ENCODE measurements at places on chromosomes 5 and 9. TPM values are rescaled to one million over a fixed set of nuclear protein-coding genes. Genes with fewer than 3 reads are reported as not detected.

The BARHL1 gene
- not detected for total RNA-seq

The NIM1K gene
- total RNA-seq, result 1.2 TPM

The C5orf52 gene
- total RNA-seq, result not detected

The SPINK7 gene
- total RNA-seq, result not detected

The CCDC152 gene
- 0.30 TPM for total RNA-seq

The SLC25A48 gene
- total RNA-seq, result not detected

The GPR150 gene
- total RNA-seq, result under 0.01 TPM

The IRGM gene
- not detected for total RNA-seq

The SLCO4C1 gene
- total RNA-seq, result not detected

The ADAMTS19 gene
- total RNA-seq, result 1.4 TPM

The NPDC1 gene
- total RNA-seq, result 27.3 TPM

The SYK gene
- not detected for total RNA-seq

The C9orf50 gene
- not detected for total RNA-seq

The AJM1 gene
- 2.1 TPM for total RNA-seq

The SLC45A2 gene
- total RNA-seq, result not detected

The PCA3 gene
- total RNA-seq, result not detected

The CORO2A gene
- 0.30 TPM for total RNA-seq

The CARTPT gene
- total RNA-seq, result not detected

The KIF27 gene
- total RNA-seq, result 4.2 TPM

The LCN9 gene
- not detected for total RNA-seq

Data from smooth muscle cell of the umbilical artery (primary cell).